ENCODE measurements at places on chromosomes 16 and 17.

DNA sequence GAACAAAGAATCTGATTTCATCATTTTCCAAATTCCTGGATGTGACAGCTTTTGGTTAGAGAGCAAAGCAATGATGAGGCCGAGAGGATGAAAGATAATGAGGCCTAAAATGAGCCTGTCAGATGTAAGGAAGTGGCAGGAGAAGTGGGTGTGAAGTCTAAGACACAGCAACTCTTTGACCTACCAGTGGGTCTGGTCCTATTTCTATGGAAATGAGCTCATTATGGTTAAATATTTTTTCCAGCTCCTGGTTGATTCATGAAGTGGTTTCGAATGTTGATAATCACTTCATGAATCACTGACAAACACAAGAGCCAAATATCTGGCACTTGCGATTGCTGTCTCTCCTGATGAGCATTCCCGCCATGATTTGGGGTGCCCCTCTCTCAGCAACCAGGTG, 273.3 kb upstream of the CDH5 start:
- no peak for DNase-seq

- DNase-seq, result no peak
Measured at GRCh38 chr16:21150375-21151001, at the start of gene DNAH3. Gene DNAH3 (minus strand): TSS chr16:21150846. CDS start chr16:21150319, 527 bp downstream.

DNA sequence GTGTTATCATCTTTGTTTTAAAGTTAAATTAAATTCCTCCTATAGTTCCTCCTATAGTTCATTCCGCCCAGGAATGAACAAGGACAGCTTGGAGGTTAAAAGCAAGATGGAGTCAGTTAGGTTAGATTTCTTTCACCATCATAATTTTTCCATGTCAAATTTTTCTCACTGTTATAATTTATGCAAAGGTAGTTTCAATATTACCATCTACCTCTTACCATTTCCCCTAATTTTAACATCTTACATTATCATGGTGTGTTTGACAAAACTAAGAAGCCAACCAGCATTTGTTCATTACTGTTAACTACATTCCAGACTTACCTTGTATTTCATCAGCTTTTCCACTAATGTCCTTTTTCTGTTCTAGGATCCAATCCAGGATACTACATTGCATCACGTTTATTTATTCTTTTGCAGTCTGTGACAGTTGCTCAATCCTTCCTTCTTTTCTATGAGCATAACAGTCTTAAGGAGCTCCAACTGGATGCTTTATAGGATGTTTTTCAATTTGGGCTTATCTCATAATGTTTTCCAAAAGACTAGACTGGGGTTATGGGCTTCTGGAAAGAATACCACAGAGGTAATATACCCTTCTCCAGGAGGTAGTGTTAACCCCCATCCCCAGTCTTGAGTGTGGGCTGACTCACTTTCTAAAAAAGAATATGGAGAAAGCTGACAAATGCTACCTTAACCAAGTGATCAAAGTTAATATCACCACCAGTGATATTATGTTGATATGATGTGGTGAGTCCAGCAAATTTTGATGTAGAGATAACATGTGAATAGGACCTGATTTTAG, 158.5 kb downstream of the PPM1E start:
- DNase-seq, result peak; percentile 9

- DNase-seq, result no peak
Measured at GRCh38 chr17:44677136-44677535, 12.4 kb downstream of the CCDC43 start.

DNA sequence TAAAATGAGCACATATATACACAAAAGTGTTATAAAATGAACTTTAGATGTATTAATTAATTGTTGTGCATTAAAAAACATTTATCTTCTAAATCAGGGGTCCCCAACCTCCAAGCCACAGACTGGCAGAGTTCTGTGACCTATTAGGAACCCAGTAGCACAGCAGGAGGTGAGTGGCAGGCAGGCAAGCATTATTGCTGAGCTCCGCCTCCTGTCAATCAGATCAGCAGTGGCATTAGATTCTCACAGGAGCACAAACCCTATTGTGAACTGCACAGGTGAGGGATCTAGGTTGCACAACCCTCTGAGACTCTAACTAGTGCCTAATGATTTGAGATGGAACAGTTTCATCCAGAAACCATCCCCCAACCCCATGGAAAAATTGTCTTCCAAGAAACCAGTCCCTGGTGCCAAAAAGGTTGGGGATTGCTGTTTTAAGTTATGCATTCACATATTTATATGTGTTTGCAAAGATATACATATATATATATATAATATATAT, 583.7 kb downstream of the KCNJ2 start:
- DNase-seq, result no peak

- DNase-seq, result no peak
Measured at GRCh38 chr16:85428899-85429775, 184.0 kb upstream of the GSE1 start.

DNA sequence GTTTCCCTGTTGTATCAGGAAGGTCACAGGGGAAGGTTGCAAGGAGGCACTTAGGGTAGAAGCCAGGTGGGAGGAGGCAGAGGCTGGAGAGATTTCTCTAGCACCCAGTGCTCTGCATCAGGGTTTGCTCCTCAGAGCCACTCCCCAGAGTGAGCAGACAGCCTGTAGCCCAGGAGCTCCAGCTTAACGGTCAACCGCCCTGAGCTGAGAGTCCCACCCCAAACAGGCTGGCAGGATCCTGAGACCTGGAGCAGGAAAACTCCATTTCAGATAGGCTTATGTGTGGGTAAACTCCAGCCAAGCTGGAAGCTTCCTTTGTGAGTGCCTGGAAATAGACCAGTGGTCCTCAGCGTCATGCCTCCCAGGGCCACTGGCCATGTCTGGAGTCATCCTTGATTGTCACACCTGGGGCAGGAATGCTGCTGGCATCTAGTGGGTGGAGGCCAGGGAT, 37.9 kb downstream of the MPRIP start:
- no peak for DNase-seq

DNA sequence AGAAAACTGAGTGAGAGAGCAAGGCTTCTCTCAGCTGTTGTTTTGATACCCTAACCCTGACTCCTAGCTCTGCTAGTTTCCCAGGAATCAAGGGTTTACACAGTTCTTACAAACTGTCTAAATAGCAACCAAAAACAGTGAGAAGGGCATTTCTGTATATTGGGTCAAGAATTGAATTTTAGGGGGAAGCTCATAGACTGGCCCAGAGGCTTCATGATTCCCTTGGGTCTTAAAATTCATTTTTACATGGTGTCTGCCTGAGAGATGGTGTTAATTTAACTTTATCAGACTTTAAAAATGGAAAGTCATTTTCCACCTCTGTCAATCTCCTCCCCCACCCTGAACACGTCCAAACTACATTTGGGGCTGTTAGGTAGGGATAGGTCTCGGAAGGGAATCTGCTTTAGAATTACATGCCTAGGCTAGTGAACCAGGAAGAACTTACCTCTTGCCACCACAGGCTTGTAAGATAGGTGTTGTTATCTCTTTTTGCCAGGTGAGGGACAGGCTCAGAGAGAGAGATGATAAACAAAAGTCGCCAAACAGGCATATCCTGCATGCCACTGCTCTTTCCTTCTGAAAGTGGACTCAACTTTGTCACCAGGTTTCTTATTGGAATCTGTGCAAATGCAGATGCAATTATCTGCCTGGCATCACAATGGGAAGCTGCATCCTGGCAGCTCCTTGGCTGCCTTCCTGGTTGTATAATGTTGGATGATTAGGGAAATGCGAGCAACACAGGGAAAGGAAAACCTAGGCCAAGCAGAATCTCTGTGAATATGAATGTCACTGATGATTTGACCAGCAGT, 3.1 kb downstream of the PHAF1 start:
- no peak for DNase-seq

GRCh38 chr17:45749831-45750335, 34.2 kb upstream of the CRHR1 start:
- DNase-seq, result no peak

GRCh38 chr17:42895185-42895555, 5.4 kb upstream of the G6PC1 start:
- DNase-seq, result no peak

- no peak for DNase-seq
Measured at GRCh38 chr17:77763023-77763422, 195.5 kb upstream of the TNRC6C start.

GRCh38 chr17:49028271-49028670, 31.1 kb downstream of the IGF2BP1 start:
- DNase-seq, result no peak

GRCh38 chr16:81277541-81278080, 37.2 kb upstream of the GAN start:
- DNase-seq, result no peak

GRCh38 chr17:2795441-2796163, 636 bp upstream of the RAP1GAP2 start:
- DNase-seq, result no peak

GRCh38 chr16:17777408-17777863, 306.7 kb upstream of the XYLT1 start:
- DNase-seq, result peak; percentile 54

GRCh38 chr16:1470481-1471251, 4.2 kb downstream of the CLCN7 start:
- no peak for DNase-seq

DNA sequence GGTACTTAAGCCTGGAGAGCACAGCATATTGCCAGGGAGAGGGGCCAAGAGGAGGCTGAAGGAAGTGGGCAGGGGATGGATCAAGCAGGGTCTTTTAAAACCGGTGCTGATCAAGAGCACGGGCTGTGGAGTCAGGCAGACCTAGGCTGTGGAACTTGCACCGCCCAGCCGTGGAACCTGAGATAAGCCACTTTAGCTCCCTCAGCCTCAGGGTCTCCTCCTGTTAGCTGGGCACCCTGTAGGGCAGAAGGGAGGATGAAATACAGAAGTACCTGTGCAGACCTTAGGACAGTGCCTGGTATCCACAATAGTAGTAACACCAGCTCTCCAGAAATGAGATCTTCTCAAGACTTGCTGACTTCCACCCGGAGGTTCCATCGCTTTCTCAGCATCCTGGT, 9.3 kb downstream of the ODAD4 start:
- DNase-seq, result no peak

DNA sequence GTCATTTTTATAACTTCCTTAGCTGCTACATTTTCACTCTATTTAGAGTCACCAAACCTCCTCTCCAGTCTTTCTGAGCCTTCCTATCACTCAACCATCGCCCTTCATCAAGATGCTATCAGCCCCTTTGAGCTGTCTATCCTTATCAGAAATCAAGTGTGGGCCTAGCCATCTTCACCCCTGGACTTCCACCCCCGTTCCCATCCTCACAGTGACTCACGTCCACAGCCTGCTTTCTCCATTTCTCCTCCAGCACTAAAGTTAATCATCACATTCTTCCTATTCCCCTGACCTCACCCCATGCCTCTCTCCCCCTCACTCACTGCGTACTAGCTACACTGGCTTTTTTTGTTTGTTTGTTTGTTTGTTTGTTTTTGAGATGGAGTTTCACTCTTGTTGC, 2.4 kb upstream of the TEKT3 start:
- no peak for DNase-seq
